Uterus (tissue), 4 donors: ENCODE measurements at places on chromosomes 3 and 15.

DNA sequence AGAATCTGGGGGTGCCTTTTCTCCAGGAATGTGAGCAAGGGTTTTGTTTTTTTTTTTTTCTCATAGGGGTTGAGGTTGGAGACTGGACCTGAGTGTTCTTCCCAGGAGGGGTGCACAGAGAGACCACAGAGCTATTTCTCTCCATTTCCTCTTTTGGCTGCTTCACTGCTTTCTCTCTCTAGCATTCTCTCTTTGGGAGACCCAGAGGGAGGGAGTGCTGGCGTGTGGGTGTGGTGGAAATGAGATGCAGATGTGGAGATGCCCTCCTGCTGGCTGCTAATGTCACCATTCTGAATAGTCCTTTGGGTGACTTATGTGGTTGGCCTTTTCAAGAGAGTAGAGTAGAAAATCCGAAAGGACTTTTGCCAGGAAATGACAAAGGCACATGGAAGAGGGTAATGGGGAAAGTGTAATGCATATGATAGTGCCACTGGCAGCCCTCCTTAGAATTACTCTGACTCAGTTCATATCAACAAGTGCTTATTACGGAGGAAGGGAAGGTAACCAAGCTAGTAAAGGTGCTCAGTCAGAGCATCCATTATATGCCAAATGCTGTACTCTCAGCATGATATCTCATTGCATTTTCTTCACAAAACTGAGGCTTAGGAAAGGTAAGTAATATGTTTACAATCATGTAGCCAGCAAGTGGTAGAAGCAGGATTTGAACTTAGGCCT is 1.9 kb downstream of the SYN2 start:
- DNase-seq = no peak

DNA sequence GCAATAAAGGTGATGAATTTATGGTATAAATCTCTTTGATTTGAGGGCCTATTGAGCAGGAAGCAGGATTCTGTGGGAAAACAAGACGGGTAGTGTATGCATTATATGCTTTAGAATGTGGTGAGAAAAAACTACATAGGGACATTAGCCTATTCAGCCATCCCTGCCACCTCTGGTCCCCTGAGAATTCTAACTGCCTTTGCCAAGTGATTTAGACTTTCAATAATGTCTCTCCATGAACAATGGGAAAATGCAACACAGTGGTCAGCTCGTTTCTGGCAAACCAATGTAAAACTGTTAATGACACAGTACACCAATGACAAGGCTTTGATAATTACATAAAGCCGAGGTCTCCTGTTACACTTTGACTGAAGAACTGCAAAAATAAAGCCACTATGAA is 314.7 kb upstream of the CNTN4 start:
- no peak for DNase-seq

DNA sequence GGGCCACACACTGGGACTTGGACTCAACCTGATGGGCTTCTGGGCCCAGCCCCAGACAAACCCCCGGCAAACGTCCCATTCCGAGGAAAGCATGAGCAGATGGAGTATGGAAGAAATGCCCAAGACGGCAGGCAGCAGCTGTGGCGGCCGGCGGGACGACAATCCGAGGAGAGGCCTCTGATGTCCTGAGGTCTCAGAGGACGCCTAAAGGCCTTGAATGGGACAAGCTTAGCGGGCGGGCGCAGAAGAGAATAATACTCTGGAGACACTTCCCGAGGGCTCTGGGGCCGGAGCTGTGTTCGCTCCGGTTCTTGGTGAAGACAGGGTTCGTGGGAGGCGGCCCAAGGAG is 482 bp upstream of the OGG1 start:
- DNase-seq = no peak

GRCh38 chr15:63277893-63278456 is 570 bp downstream of the APH1B start:
- DNase-seq = peak; percentile 21

DNA sequence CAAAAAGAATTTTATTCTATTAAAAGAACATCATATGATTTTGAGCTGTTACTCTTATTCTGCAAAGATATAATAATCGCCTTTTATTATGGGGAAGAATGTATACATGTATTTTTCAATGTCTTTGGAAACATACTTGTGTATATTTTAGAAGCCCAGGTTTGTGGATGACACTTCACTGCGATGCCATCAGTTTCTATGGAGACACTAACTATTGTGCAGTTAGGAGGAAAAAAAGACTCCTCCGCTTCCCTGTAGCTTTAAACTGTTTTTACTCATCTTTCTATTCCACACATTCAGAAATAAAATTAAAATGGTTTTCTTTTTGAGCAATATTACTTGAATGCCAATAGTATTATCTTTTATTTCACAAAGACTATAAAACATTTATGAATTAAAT is 305.0 kb downstream of the NLGN1 start:
- no peak for DNase-seq

GRCh38 chr3:177569875-177570657 is 372.8 kb upstream of the TBL1XR1 start:
- no peak for DNase-seq

DNA sequence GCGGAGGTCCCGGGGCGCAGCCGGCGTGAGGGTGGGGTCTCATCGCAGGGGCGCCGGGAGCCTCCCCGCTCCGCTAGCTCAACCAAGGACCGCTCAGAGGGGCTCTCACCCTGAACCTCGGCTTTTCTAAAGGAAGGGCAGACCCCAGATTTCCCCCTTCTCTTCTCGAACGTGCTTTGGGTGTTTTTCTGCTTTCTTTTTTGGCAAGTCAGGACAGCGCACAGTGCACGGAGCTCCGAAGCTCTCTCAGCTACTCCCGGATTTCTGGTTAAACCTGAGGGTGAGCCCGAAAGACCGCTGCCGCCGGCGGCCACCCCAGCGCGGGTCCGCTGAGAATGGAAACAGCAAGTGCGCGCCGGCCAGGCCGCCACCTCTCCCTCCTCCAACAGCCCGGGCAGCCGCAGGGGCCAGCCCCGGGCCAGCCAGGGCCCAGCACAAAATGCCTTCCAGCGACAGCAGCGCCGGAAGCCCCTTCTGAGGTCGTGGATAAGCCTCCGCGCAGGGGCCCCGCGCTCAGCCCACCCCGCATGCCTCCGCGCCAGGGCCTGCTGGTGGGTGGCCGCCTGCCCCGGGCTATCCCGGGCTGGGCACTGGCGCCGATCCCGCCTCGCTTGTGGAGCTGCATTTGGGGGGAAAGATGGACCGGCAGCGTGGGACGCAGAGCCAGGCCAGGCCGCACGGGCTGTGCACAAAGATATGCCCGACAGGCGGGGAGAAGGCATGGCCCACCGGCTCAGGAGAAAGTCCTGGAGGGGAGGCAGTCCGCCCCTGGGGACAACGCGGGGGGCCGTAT is 8.2 kb upstream of the OCA2 start:
- no peak for DNase-seq

- no peak for DNase-seq
Observed at GRCh38 chr3:188294113-188294512, 140.2 kb downstream of the LPP start.

DNA sequence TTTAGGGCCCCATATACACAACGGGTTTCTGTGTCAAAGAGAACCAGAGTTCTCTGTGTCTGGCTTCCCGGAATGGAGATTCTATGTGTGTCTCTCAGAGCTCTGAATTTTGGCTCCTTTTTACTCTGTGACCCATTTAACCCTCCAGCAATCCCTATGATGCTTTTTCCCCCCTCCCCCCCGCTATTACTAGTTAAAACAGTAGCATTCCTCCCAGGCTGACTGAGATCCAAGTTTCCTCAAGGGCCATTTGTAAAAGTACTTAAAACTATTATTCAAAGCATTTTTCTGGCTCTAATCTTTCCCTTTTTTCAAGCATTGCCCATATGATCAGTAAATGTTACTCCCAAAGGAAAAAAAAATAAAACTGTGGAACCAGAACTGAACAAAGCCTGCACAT is 6.6 kb upstream of the STAC start:
- DNase-seq = no peak

- no peak for DNase-seq
Observed at GRCh38 chr15:86870846-86871245, 791.2 kb downstream of the AGBL1 start.

DNA sequence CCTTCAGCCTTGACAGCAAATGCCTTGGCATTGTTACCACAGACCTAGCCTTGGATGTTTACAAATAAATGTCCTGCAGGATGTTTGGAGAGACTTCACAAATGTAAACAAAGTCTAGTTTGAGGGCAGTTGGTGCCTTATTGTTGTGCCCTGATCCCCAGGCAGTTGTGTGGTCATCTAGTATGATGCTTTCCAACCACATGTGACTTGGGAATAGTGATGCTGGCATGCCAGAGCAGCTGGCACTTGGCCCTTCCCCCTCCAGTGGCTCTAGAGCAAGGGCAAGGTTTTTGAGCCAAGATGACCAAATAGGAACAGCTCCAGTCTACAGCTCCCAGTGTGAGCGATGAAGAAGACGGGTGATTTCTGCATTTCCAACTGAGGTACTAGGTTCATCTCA is 258.2 kb downstream of the ADAMTS17 start:
- DNase-seq = no peak

GRCh38 chr3:118587847-118588246 is 446.8 kb downstream of the IGSF11 start:
- DNase-seq = no peak

- DNase-seq = no peak
Observed at GRCh38 chr15:59017449-59017848, 30.0 kb downstream of the RNF111 start.

DNA sequence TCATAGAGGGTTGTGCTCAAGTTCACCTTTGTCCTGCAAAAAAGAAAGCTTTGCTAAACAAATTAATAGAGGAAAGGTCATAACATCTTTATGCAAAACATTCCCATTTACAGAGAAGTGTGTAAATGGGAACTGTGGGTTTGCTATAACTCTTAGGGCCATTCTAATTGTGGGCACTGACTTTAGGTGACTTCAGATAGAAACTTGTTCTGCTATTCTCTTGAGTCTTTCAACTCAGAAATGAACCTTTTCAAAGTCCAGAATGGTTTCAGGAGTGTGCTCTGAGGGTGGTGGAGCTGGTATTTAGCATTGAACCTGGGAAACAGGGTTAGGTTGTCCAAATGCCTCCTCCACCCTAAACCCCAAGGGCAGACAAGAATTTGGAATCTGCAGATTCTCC is 34.0 kb downstream of the SPTSSB start:
- DNase-seq = no peak

GRCh38 chr3:154615471-154615870 is 185.5 kb upstream of the GPR149 start:
- DNase-seq = no peak

- DNase-seq = no peak
Observed at GRCh38 chr3:192851821-192852372, 65.8 kb downstream of the MB21D2 start.

DNA sequence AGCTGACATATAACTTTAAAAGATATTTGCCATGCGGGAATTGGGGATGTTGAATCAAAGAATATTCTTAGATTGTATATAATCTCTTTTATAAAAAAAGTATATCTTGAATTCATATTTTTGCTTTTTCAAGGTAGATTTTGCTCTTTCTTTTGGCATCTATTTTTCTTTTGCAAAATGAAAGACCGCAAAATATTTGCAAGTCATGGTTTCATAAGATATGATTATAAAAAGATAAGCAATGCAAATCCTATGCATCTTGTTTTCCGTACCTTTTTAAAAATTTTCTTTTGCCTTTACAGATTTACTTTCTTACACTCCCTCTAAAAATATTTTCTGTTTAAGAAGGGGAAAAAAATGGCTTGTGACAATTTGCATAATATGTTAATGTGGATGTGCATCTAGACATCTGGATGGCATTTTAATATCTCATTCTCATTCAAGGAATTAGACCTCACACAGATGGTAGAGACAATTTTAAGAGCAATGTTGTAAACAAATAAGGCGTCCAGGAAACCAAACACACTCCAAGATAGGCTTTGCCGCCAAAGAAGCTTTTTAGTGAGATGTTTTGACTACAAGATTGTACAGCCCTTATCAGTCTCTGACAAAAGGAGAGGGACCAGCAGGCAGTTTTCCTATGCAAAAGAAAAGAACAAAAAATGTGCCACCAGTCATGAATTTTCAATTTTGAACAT is 371.1 kb downstream of the CHL1 start:
- DNase-seq = no peak

- no peak for DNase-seq
Observed at GRCh38 chr3:134054881-134055280, 25.2 kb upstream of the SLCO2A1 start.

- no peak for DNase-seq
Observed at GRCh38 chr15:52306270-52306669, 10.7 kb upstream of the MYO5C start.

- no peak for DNase-seq
Observed at GRCh38 chr15:80550219-80550907, 144.7 kb upstream of the ABHD17C start.

- no peak for DNase-seq
Observed at GRCh38 chr3:128167646-128167972, 14.3 kb downstream of the EEFSEC start.

DNA sequence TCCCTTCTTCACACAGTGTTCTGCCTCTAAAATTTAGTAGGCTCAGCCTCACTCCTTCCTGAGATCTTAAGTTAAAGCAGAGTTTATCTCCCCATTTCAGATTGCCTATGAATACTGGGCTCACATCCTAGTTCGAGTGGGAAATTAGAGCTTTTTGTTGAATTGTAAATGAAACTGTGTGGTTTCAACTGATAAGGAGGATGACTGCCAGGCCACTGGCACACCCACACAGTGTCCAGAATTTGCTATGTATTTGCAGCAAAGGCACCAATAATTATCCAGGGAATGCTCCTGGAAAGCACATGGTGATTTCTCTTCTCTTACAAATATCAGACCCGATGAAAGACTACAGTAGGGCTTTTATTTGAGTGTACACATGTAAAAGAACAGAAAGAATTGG is 308.1 kb upstream of the COL8A1 start:
- no peak for DNase-seq

DNA sequence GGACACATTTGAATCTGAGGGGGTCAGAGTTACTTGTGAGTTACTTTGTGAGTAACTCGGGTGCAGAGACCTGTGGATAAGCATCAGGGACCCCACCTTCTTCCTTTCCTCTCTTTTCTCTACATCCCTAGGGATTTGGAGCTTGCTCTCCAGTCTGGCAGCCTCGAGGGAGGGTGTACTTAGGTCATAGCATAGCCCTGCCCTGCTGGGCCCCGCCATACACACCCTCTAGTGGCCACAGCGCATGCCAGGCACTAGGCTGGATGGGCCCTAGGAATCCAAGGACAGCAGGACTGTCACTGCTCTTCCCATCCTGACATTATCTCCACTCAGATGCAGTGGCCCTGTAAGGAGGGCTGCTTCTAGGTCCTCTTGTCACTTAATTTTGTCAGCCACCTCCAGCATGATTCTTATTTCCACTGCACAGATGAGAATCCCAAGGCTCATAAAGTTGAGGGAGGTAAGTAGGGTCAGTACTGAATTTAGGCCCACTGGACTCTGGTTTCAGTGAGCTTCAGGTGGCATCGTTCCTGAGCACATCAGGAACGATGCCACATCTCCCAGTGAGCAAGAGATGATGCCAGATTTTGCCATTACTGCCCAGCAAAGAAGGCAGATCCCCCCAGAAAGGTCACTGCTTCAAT is 3.6 kb upstream of the SMAD6 start:
- DNase-seq = peak; percentile 66
